ENCODE measurements at places on chromosomes 12 and 14.

- no peak for DNase-seq
Measured at GRCh38 chr12:112175361-112176155, 50.2 kb downstream of the TRAFD1 start.

- no peak for DNase-seq
Measured at GRCh38 chr14:68361231-68361630, 431.6 kb downstream of the ZFP36L1 start.

DNA sequence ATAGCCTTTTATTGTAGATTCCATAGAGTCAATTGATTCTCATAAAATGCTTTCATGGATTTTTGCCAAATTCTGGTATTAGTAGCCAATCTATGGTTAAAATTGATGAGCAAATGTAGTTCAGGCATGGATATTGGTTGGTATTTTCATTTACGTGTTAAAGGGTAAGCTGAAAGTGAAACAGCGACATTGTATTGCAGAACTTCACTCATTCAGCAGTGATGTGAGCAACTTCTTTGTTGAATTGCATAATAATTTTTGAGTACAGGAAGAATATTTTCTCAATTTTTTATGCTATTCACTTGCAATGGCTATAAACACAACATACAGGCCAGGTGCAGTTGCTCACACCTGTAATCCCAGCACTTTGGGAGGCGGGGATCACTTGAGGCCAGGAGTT lies 24.2 kb upstream of the FAM222A start:
- DNase-seq, result no peak

DNA sequence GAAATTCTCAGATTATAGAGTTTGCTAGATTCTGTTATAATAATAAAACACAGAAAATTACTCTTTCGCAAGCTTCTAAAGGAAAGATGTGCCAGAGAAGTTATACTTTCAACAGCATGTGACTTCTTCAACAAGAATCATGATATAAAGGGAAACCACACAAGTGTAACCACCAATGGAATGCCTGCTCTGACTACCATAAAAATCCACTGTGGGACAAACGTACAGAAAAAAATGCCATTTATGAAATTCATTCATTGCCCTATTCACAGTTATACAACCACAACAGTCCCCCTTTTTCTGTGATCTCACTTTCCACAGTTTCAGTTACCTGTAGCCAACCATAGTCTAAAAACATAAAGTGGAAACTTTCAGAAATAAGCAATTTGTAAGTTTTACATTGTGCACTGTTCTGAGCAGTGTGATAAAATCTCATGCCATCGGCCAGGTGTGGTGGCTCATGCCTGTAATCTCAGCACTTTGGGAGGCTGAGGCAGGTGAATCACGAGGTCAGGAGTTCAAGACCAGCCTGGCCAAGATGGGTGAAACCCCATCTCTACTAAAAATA lies 3.2 kb downstream of the CATSPERB start:
- no peak for DNase-seq

- no peak for DNase-seq
Measured at GRCh38 chr12:131151558-131152345, 198.0 kb downstream of the ADGRD1 start.

- no peak for DNase-seq
Measured at GRCh38 chr12:48379794-48380193, 29.1 kb upstream of the ZNF641 start.

DNA sequence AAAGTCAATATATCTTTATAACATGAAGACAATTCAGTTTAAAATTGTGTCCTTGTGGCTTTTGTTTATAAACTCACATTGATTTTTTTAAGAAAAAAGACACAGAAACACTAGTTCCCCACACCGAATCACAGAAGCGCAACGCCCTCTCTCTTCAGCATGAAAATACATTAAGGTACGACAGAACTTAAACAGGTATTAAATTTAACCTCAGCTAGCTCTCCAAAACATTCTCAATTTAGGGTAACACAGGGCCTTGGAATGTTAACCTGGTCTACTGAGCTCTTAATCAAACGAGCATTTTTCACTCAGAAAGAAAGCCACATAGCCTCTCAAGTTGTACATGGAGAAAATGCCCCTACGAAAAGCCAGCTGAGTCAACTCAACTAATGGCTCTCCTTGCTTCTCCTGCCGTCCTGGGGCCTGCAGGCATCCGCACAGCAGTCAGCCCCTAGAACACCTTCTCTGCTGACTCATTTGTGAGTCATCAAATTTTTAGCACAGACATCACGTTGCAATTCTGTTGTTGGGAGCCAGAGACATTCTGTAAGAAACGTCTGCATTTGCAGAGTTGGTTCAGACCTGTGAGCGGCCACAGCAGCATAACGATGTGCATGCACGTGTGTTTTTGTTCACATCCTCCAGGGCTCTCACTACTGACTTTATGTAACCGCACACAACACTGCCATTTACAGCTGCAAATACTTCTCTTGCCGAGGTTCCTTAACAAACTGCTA lies 141.6 kb downstream of the ITPR2 start:
- no peak for DNase-seq
